Activated CD8-positive, alpha-beta memory T cell treated with anti-CD3 and anti-CD28 coated beads, Interleukin-2, amount 50 U/mL, for 48 hours (primary cell): ENCODE measurements at places on chromosomes 6 and 20.

- DNase-seq = no peak
These were observed 127.9 kb downstream of the DTNBP1 start for GRCh38 chr6:15534974-15535373.

DNA sequence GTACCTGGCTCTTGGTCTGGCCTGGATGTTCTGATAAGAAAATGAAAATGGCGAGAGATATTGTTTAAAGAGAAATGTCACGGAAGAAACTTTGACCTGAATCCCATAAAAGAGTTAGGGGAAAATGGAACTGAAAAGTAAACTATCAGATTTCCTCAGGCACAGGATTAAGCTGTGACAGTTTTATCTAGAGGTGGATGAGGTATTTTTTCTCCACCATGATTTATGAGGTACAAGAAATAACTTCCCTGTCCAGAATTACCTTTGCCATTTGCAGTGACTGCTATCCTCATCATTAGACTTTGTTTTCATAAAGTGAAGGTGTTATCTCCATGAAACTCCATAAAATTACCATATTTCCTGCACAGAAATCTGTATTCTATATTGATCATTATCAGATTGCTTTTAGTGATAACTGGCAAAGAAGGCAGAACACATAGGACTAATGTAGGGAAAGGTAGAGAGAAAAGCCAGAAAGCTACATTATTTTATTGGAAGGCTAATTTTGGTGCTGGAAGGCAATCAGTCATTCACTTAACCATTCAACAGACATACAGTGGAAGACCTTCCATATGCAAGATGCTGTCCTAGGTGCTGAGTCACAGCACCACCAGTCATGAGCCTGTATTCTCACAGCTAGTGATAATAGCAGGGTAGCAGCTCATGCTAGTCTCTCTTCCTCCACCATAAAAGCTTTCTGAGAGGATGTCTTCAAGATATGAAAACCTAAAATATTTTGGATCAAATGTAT lies 427.3 kb upstream of the CITED2 start:
- DNase-seq = no peak

- DNase-seq = no peak
These were observed 202.5 kb upstream of the SGK1 start for GRCh38 chr6:134520181-134521115.

GRCh38 chr6:169938262-169938701 lies 186.9 kb downstream of the ERMARD start:
- no peak for DNase-seq

- DNase-seq = no peak
These were observed 2.2 kb upstream of the UBD start for GRCh38 chr6:29561606-29562181.

DNA sequence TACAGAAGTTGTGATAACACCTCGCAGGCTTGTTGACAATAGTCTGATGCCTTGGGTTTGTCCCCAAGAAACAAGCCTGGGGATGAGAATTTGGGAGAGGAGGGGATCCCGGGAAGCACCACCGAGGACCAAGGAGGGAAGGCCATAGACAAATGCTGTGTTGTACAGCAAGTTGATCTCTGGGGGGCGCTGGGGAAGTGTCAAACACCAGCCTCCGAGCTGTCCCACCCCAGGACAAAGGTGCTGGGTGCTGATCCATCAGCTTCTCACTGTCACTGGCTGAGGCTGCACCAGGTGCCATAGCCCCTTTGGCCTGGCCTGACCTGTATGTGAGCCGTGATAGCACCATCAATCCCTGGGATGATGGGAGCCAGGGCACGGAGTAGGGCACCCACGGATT lies 64.0 kb downstream of the SYNDIG1 start:
- DNase-seq = no peak

DNA sequence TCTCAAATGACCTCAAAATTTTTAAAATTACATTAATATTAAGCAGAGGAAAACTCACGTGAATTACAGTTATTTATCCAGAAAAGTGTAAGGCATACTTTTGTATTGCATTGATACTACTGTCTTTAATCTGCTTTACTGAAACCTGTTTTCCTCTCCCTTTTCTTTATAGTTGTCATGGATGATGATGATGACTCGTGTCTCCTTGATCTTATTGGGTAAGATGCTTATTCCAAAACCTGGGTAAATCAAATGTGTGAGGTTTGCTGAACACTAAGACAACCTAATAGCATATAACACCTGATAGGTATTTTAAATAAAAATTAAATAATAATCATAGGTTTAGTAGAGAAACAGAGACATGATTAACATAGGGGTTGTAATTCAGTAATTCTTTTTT lies 40.0 kb downstream of the BICRAL start:
- no peak for DNase-seq

DNA sequence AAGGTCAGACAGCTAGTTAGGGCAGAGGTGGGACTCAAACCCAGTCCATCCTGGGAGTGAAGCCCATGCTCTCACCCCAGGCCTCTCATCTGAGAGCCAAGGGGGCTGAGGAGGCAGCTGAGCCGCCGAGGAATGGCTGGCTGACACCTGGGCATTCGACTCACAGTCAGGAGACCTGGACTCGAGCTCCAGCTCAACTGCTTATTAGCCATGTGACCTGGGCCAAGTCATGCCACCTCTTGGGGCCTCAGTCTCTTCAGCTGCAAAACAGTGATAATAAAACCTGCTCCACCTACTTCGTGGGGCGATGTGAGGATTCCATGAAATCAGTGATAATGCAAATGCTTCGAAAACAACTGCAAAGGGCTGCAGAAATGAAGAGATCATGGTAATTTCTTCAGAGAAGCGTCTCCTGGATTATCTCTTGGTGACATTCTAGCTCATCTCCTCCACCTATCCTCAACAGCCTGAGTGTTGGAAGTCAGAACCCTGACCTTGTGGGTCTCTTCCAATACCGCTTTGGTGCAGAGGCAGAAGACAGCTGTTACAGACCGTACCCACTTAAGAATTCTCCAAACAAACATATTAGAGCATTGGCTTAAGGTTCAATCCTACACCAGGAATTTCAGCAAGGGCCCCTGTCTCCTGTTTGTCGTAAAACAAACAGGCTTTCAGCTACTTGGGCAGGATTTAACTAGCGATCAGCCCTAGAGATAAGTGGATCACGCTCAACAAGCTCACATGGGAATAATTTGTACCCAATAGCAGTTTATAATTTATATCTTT lies 60.0 kb upstream of the PIM1 start:
- DNase-seq = no peak

DNA sequence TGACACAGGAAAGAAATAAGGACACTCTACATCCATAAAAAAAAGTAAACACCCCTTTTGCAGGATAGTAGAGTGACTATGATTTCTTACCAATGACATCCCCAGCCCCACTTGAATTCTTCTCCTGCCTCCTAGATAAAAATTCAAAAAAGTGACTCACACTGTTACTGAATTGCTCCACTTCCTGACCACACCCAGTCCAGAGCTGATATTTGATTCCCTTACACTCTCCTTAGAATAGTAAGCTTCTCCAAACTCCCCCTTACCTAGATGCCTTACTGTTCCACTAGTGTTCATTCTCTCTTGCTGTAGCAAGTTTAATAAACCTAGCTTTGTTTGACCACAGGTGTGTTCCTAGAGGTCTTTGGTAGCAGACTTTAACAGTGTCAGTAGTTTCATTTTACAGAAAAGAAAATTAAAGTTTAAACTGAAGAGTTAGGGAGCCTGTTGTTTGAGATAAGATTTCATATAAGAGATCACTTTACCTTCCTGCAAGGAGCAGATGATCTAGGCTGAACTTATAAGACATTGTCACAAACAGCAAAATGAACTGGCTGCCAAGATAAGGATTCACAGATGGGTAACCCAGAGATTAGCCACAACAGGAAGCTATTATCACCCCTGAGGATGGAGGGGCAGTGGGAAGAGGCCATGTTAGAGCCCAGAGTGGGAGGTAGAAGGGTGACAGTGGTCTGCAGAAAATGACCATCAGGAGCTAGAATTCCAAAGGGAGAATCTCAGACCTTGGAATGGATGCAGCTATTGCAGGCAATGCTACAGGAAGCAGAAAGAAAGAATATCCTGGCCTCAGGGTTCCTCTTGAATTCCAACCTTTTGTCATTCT lies 28.4 kb upstream of the BTN3A2 start:
- DNase-seq = no peak

DNA sequence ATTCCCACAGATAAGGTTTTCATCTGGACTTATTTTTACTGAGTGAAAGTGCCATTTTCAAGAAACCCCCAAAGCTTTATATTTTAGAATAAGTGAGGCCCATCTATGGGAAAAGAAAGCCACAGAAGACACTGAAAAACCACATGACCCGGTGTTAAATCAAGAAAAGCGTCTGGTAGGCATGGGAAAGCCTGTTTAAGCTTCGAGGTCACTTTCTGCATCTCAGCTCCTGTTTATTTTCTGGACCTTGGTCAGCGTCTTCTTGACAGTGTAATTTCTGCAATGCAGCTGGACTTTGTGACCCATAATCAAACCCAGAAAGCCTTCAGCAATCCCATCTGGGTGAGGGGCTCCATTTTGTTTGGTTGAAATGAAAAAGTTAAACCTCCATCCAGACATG lies 59.6 kb upstream of the NEDD9 start:
- DNase-seq = no peak

DNA sequence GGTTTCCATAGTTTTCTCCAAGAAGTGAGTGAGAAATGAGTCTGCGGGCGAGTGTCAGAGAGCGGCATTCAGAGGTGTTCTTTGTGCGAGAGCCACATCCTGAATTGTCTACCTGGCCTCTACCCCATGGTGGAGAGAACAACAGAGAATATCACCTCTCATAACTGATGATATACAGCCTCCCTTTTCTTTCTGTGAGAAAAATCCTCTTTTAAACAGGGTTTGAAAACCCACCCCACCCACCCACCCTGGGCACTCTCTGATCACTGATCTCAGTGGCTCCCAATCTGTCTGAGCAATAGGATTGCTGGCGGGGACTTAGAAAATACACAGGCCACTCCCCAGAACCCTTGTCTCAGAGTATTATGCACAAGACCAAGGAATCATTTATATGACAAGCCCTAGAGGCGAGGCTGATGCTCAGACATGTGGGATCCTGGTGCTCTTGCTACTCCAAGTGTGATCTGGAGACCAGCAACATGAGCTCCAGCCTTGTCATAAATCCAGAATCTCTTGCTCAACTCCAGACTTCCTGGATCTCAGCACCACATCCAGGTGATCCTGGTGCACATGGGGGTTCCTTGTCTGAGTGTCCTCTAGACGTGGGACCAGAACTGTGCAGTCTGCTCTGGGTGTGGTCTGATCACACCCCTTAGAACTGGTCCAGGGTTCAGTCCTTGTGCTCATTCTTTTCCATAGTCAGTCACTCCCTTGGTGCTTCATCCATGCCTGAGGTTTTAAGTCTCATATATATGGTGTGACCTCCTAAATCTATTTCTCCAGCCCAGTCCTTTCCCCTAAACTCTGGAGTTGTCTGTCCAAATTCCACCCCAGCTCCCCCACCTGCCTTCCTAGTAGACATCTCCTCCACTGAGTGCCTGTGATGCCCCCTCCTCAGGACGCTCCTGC lies 5.3 kb downstream of the HLA-B start:
- DNase-seq = no peak

DNA sequence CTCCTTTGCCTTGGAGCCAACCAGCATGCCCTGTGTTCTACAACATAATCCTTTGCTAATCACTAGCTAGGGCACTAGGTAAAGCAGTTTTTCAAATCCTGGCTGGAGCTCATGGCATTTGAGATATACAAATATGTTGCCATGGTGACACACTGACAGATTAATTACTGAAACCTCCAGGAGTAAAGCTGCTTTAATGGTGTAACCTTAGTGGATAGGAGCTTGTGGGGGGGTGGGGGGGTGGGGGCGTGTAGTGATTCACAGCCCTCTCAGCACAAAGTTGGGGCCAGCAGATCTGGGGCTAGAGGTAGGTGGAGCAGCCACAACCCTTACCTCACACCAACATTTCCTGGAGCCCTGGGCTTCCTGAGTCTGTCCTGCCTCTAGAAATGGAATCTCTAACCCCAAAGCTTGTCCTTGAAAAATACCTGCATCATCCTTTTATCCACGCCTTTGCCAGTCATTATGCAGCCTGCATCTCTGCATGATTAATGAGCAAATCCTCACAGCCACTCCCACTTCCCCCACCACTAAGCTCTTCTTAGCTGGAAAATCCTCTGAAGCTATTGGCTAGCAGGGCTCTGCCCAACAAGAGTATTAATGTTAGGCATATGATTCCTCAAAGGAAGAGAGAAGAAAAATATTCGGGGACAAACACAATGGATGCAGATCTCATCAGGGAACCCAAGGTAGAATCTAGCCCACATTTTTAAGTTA lies 84.5 kb upstream of the PRND start:
- DNase-seq = no peak

DNA sequence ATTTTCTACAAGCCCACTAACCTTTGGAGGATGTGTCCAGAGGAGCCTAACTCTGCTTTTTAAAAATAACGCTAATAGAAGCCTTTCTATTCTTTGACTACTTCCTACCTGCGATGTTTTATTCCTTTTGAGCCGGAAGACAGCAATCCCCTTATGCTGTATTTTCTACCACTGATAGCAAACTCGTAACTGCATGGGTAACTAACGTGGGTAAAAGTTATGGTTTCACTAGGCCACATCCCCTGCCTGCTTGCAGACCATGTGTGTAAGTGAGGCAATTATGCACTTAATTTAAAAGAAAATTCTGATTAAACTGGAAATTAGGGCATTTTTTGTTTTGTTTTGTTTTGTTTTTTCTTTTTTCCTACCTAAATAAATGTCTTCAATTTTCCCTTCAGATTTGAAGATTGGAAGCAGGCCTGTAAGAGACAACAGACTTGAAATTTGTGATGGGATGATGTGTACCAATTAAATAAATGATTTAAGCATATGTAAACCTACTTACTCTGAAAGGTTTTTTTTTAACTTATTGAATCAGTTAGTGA lies 931 bp downstream of the UFL1 start:
- DNase-seq = no peak

DNA sequence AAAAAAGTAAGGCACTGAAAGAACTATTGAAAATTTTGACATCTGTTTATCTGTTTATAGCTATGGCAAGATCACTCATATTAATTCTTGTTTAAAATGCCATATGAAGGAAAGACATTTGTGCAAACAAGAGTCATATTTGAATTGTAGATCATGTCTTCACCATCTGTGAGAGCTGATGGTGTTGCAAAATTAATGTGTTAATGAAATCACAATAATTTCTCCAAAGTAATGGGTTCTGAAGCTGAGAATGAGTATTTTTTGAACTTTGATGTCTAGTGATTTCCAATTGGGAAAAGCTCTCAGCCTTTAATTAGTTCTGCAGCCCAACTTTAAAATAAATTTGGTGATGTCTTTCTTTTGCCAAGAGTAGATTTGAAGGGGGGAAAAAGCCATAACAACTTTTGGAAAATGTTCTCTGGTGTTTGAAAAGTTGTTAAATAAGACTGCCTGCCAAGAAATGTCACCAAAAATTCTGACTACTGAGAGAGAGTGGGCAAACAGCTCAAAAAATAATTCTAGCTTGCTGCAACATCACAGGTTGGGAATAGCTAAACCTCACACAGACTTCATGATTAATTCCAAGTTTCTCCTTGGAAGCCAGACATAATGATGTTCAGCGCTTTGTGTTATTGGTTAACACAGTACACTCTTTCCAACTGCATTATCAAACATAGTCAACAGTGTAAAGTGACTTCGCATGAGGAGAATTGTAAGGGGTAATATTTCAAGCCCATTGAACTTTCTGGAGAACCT lies 142.6 kb downstream of the SOBP start:
- no peak for DNase-seq
